ENCODE measurements at places on chromosomes 7 and 10. TPM values are rescaled to one million over a fixed set of nuclear protein-coding genes. Genes with fewer than 3 reads are reported as not detected.
A peak's percentile ranks its signal among the peaks of the same experiment; 100 is the strongest.

The SPAM1 gene
- polyA plus RNA-seq: not detected

DNA sequence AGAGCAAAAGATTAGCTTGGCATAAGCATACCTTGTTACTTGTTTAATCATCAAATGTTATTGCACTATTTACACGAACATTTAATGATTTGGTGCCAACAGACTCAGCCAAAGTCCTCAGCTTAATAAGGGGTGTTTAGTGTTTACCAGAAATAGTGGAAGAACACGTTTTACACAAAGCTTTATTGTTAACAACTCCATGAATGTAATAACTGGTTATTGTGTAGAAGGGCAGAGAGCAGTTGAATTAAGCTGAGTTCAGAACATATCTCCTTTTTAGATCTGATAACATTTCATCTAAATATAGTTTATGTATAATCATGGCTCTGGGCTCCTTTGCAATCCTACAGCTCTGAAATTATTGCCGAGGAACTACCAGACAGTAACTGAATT is 99.1 kb downstream of the CABCOCO1 start:
- DNase-seq: no peak

DNA sequence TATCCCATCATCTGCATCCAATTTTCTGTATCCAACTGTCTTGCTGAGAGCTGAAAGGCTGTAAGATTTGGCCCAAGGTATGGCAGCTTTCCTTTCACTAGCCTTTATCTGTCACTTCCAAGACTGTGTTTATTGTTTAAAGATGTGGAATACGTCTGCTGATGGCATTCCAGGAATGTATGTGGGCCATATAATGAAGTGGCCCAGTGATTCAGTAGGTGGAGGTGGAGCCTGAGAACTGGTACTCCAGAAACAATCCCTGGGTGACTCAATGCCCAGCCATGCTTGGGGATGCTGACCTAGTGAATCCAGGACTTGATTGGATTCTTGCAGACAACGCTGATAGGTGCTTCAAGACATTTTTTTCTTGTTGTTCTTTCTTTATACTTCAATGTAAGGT is 13.5 kb downstream of the NEUROD6 start:
- DNase-seq: peak; percentile 78

DNA sequence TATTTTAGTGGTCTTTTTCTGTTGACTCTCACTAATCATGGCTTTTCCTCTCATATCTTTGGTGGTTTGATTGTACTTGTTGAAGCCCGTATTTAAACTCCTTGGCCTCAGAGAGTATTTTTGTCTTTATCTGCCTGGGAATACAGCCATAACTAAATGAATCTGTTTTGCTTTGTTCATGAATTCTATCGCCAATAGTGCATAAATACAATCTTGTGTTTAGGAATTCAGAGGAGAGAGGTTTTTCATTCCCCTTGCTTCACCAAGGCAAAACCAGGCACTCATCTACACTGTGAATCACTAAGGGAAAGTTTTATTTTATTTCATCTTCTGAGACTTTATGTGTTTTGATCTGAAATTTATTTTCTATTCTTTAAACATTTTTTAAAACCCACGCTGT is 152.7 kb downstream of the BICC1 start:
- no peak for DNase-seq

- DNase-seq: no peak
Measured at GRCh38 chr7:33109005-33109757, at the start of gene RP9. Gene RP9 (minus strand): TSS chr7:33109404. CDS start chr7:33109372, 32 bp downstream.
